ENCODE measurements at places on chromosomes 6 and 20.

DNA sequence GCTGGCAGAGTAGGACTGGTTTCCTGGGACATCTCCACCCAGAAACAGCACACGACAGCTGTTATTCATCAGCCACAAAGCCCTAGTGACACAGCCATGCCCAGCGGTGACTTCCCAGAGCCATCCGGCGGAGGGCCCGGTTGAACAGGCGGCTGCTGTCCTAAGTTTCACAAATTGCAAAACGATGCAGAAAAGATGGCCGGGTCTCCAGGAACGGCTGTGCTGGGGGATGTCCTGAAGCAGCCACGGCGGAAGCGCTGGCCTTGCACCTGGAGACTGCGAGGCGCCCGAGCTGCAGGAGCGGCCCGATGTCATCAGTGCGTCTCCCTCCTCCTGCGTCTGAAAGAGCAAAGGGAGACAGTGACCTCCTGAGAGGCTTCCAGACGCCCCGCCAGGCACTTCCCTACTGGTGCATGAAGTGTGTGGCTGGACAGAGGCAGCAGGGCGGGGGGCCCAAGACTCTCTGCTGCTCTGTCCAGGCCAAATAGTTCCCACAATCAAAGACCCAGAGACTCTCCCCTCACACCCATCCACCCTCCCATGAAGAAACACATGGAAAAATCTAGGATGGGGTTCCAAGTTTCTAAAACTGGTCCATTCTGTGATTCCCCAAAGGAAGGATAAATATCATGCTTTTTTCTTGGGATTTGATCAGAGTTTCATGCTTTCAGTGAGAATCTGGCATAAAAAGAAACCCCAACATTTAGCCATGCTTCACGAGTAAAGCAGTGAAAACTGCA lies 44.0 kb downstream of the SSR1 start:
- no peaks in the 10 kb centered on the region for H3K4me1 ChIP-seq
- H3K27ac ChIP-seq: no peak overlapping the region
- no peak overlapping the region for H3K4me3 ChIP-seq
- DNase-seq: no peak

DNA sequence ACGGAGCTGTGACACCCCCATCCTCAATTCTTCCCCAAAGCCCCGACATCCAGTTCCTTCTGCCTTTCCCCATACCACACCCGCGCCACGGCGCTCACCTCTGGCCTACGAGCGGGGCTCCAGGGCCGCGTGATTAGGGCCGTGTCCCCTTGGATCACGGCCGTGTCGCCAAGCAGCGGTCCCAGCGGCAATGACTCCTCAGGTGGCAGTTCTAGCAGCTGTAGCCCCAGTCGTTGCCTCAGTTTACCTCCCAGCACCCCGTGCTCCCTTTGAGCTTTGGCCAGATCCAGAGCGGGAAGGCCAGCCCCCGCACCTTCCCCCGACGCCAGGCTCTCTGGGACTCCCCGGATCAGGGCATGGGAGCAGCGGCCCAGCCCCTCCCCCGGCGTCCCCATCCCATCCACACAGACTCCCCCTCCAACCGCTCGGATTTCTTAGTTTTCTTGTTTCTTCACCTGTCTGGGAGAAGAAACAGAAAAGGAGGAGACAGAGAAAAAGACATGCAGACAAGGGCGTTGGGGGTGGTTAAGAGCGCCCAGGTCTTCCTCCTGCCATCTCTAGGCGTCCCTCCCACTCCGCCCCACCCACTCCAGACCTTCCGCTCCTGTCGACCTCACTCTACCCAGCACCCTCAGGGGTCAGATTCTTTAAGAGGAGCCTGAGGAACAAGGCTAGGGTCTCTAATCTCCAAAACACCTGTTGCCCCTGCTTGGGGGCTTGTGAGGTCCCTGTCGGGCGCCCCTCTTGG lies at the start of gene DDAH2:
Gene DDAH2, minus strand, starts transcription at position 533 of the 748 bp plus-strand sequence. Its CDS starts 138 bp downstream, at position 395.
- peak within 1 kb of the TSS; percentile 81 for H3K4me3 ChIP-seq
- no peaks in the 10 kb centered on the region for H3K27me3 ChIP-seq
- H3K27ac ChIP-seq: peak within 1 kb of the TSS; percentile 86
- no peak for DNase-seq

- H3K27ac ChIP-seq: no peak overlapping the region
- H3K4me3 ChIP-seq: no peak overlapping the region
- no peaks in the 10 kb centered on the region for H3K4me1 ChIP-seq
- DNase-seq: no peak
- no peaks in the 10 kb centered on the region for H3K27me3 ChIP-seq
These were observed 40.4 kb downstream of the FAM8A1 start for GRCh38 chr6:17640477-17640917.

- no peaks in the 10 kb centered on the region for H3K27me3 ChIP-seq
- H3K27ac ChIP-seq: no peak overlapping the region
- no peak for DNase-seq
- H3K4me3 ChIP-seq: no peak overlapping the region
- no peaks in the 10 kb centered on the region for H3K36me3 ChIP-seq
These were observed 17.5 kb downstream of the TRERF1 start for GRCh38 chr6:42434237-42434636.

- H3K4me1 ChIP-seq: no peaks in the 10 kb centered on the region
- H3K27ac ChIP-seq: no peak overlapping the region
- DNase-seq: no peak
- H3K36me3 ChIP-seq: no peaks in the 10 kb centered on the region
- H3K27me3 ChIP-seq: no peaks in the 10 kb centered on the region
These were observed 270.0 kb downstream of the CDH26 start for GRCh38 chr20:60228255-60228654.

DNA sequence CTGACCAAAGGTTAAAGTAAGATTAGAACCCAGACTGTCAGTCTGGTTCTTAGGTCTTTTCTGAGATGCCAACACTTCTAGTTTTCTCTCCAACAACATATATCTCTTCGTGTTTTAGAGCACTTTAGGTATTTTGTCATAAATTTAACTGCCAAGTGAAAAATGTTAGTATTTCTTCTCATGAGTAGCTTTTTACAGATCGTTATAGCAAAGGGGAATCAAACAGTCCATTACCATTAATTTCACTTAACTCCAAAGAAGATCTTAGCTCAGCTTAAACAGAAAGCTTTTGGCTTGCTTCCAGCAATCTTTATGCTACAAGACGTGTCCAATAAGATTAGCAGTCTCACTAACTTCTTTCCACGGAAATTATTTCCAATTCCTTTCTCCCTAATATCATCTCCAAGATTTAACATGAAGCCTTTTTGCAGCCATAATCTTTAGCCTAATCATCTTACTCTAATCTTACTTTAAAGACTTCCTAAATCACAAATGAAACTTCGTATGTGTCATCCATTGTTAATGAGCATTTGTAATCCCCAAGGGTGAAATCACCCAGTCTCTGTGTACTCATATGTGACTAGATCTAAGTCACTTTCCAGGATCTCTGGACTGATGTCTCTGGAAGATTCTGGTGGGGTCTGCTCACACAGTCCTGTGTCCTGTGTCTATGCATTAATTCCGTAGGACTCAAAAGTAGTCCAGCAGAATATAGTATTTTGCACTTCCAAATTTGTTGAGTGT lies 38.7 kb downstream of the MOXD1 start:
- no peaks in the 10 kb centered on the region for H3K27me3 ChIP-seq
- H3K4me3 ChIP-seq: no peak overlapping the region
- peaks cover 33% of the 10 kb centered on the region for H3K4me1 ChIP-seq
- no peak overlapping the region for H3K27ac ChIP-seq

GRCh38 chr20:4855097-4855496 lies 133.4 kb downstream of the PRND start:
- no peak overlapping the region for H3K27ac ChIP-seq
- no peaks in the 10 kb centered on the region for H3K4me1 ChIP-seq
- H3K36me3 ChIP-seq: no peaks in the 10 kb centered on the region
- no peak for DNase-seq
- no peaks in the 10 kb centered on the region for H3K27me3 ChIP-seq

- no peaks in the 10 kb centered on the region for H3K36me3 ChIP-seq
- H3K27ac ChIP-seq: no peak overlapping the region
- DNase-seq: no peak
- peaks cover 11% of the 10 kb centered on the region for H3K4me1 ChIP-seq
- no peaks in the 10 kb centered on the region for H3K27me3 ChIP-seq
- no peak overlapping the region for H3K4me3 ChIP-seq
These were observed 108.7 kb downstream of the SLC24A3 start for GRCh38 chr20:19321176-19321575.

- no peaks in the 10 kb centered on the region for H3K36me3 ChIP-seq
- H3K27ac ChIP-seq: no peak overlapping the region
- no peak overlapping the region for H3K4me3 ChIP-seq
- no peak for DNase-seq
- no peaks in the 10 kb centered on the region for H3K4me1 ChIP-seq
These were observed 260.5 kb downstream of the SAMD5 start for GRCh38 chr6:147768969-147769368.

DNA sequence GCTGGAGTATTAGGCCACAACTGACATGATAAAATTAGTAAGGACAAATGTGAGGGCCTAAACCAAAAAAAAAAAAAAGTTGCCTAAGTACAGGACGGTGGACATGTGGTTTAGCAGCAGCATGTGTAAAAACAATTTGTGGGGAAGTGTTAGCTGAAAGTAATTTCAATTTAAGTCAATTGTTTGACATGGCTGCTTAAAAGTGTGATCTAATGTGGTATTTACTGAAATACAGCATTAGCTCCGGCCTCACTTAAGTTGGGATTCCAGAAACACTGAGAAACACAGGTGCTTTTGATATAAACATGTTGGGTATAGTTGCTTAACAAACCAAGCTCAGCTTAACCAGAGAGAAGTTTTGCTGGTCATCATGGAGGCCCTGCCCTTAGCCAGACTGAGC lies 119.7 kb downstream of the FYN start:
- H3K27ac ChIP-seq: no peak overlapping the region
- H3K27me3 ChIP-seq: no peaks in the 10 kb centered on the region
- H3K4me3 ChIP-seq: no peak overlapping the region
- no peak for DNase-seq

DNA sequence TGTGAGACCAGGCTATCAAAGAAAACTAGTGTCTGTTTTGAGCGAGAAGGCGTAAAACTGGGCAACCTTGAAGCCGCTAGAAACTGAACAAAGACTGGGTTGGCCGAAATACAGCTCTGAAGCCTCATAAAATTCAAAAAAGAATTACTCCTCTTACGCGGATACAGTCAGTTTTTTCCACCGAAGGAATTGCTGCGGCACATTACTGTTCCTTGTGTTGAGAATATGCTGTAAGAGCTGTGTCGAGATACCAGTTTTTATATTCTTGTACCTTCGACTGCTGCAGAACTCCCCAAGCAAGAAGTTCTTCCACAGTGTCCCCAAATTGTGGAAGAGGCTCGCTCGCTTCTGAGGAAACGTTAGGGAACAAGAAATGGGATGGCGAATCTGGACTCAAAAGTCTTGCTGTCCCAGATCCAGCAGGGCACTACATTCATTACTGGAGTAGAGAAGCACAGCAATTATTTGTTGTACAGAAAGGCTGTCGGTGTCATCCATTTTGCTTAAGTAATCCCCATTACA lies 523 bp upstream of the COX7A2 start:
- DNase-seq: peak; percentile 12
- peaks cover 4% of the 10 kb centered on the region for H3K4me1 ChIP-seq
- no peaks in the 10 kb centered on the region for H3K36me3 ChIP-seq
- no peaks in the 10 kb centered on the region for H3K27me3 ChIP-seq
- peak overlapping the region; percentile 93 for H3K4me3 ChIP-seq
- peak overlapping the region; percentile 93 for H3K27ac ChIP-seq

DNA sequence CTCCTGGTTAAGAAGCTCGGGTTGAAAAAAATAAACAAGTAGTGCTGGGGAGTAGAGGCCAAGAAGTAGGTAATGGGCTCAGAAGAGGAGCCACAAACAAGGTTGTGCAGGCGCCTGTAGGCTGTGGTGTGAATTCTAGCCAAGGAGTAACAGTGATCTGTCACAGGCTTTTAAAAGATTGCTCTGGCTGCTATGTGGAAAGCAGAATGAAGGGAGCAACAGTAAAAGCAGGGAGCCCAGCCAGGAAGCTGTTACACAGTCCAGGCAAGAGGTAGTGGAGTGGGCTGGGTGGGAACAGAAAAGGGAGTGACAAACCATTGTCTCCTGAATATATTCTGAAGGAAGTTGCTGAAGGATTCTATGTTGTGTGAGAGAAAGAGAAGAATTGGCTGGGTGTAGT lies 2.0 kb downstream of the HFE start:
- no peak overlapping the region for H3K4me3 ChIP-seq
- no peaks in the 10 kb centered on the region for H3K36me3 ChIP-seq
- DNase-seq: no peak
- H3K4me1 ChIP-seq: peaks cover 6% of the 10 kb centered on the region
- H3K27me3 ChIP-seq: no peaks in the 10 kb centered on the region

DNA sequence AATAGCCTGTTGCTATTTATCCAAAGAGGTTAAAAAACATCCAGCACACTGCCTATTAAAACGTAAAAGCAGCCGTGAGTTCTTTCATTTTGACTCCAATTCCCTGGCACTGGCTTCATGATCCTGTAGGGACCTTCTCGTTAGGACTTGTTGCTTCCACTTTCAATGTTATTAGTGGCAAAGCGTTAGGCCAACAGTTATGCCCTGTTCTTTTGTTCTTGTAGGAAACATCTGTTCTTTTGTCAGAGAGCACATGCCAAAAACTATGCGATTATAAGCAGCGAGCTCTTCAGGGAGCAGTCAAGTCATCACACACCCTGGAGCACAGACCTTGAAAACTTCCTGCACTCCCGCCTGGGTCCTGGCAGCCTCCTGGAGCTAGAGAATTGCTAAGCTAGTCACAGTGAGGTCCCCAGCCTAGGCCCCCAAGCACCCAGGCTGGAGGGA lies 609.5 kb upstream of the ARID1B start:
- H3K27ac ChIP-seq: no peak overlapping the region
- no peak overlapping the region for H3K4me3 ChIP-seq
- H3K36me3 ChIP-seq: no peaks in the 10 kb centered on the region
- no peaks in the 10 kb centered on the region for H3K4me1 ChIP-seq

GRCh38 chr6:23170049-23170448 lies 600.7 kb downstream of the HDGFL1 start:
- no peaks in the 10 kb centered on the region for H3K4me1 ChIP-seq
- H3K27me3 ChIP-seq: no peaks in the 10 kb centered on the region
- H3K4me3 ChIP-seq: no peak overlapping the region
- H3K27ac ChIP-seq: no peak overlapping the region

GRCh38 chr20:54343099-54343498 lies 132.3 kb upstream of the DOK5 start:
- DNase-seq: no peak
- H3K27ac ChIP-seq: no peak overlapping the region
- no peaks in the 10 kb centered on the region for H3K27me3 ChIP-seq
- peaks cover 8% of the 10 kb centered on the region for H3K4me1 ChIP-seq

- no peak for DNase-seq
- H3K4me3 ChIP-seq: no peak overlapping the region
- H3K4me1 ChIP-seq: peaks cover 2% of the 10 kb centered on the region
- no peaks in the 10 kb centered on the region for H3K27me3 ChIP-seq
- H3K27ac ChIP-seq: no peak overlapping the region
These were observed 49.7 kb downstream of the RBM38 start for GRCh38 chr20:57440678-57441509.

- H3K27me3 ChIP-seq: no peaks in the 10 kb centered on the region
- no peak overlapping the region for H3K4me3 ChIP-seq
- H3K27ac ChIP-seq: no peak overlapping the region
- no peaks in the 10 kb centered on the region for H3K36me3 ChIP-seq
These were observed 15.0 kb upstream of the MRAP2 start for GRCh38 chr6:84018453-84019061.

Measured in MM.1S (cell line).